T-helper 17 cell (primary cell): ENCODE measurements at places on chromosomes 12 and 14.

- DNase-seq = no peak
These were observed 27.8 kb downstream of the TOGARAM1 start for GRCh38 chr14:44989497-44990440.

DNA sequence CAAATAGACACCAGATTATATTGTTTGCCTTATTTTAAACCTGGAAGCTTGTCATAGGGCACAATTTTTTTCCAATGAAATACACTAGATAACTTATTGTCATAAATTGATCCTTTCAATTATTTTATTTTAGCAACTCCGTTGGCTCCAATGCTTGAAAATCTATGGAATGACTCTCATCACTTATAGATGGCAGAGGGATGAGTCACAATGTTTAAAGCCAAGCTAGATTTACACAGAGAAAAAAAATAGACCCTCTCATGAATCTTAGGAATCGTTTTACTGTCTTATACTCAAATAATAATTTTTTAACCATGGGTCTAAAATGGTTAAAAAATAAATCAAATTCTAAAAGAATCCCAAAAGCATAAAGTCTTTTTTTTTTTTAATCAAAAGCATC, 1276.6 kb upstream of the FLRT2 start:
- DNase-seq = no peak

DNA sequence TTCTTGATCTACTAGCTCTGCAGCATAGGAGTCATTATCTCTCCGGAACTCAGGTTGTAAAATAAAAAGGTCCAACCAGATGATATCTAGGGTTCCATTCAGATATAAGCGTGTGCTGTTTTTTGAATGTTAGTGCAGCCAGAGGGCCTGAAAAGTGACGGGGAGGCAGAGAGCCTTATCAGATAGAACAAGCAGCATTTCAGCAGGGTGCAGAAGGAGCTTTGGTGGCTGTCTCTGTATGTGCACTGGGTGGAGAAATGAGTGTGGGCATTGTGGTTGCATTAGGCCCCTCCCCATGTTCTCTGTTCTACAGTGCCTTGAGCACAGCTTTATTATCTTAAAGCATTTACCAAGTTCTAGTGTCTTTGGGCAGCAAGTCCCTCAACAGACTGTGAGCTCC, 275.1 kb downstream of the NRXN3 start:
- no peak for DNase-seq

DNA sequence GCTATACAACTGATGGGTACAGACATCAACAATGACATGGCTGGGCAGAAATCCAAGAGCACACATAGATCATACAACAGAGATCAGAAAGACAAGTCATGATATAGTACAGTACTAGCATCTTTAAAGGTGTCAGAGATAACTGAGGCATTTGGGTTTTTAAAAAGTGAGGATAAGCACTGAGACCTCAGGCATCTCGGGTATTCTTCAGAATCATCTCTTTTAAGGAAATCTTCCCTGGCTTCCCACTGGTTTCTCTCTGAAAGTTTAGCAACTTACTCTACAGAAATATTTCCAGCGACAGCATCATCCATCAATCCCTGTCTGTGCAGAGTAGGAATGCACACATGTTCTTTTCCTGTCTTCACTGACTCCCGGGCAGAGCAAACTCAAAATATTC, 93.2 kb upstream of the PARP11 start:
- no peak for DNase-seq

DNA sequence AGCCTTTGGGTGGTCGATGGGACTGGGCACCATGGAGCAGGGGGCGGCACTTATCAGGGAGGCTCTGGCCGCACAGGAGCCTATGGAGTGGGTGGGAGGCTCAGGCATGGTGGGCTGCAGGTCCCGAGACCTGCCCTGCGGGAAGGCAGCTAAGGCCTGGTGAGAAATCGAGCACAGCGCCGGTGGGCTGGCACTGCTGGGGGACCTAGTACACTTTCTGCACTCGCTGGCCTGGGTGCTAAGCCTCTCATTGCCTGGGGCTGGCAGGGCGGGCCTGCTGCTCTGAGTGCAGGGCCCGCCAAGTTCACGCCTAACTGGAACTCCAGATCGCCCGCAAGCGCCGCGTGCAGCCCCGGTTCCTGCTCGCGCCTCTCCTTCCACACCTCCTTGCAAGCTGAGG, 33.1 kb upstream of the SLCO1B3 start:
- DNase-seq = no peak

DNA sequence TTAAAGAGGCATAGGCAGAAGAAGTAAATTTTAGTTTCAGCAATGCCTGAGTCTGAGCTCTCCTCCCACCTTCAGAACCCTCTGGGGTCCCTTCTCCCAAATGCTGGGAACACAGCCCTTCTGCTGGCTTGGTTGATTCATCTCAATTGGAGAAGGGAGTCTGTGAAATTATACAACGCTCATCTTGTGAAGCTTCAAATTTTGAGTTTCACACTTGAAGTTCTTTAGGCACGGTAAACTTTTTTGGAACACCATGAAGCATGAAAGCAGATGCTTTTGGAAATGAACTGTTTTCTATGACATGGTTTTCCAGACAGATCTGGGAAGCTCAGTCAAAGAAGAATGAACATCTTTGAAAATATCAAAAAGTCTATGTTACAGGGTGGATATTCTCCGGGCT, 69.9 kb downstream of the TBK1 start:
- no peak for DNase-seq

DNA sequence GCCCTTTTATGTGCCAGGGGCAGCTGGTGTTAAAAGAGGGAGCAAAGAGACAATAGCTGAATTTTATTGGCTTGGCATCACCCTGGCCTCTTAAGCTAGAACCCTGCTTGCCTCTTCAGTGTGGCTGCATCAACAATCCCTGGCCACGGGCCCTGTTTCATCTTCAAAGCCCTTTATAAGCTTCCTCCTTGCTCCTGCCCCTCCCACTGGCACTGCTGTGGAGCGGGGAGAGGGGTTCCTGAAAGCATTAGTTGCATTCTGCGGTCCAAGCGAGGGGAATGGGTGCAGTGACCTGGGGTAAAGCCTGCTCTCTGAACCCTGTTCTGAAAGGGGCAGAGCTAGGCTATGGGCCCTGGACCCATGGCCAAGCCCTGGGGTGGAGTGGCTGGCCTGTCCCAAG, 220 bp upstream of the KRT83 start:
- no peak for DNase-seq

DNA sequence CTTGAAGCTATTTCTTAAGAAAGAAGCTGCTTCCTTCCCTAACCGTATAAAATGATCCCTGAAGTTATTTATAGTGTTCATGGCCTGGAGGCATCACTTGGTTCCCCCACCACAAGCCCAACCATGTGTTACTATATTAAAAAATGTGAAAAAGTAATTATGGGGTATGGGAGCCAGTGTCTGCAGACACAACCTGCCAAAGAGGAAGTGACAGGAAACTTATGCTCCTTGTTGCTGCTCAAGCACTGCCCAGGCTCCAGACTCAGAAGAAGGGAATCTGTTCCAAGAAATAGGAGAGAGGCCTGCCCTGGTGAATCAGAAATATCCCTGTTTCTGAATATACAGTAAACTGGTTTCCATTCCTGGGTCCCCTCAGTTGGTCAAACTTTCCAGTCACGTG, 217.2 kb upstream of the BMP4 start:
- DNase-seq = no peak

GRCh38 chr14:106508216-106508615, 981.8 kb downstream of the TMEM121 start:
- DNase-seq = no peak

DNA sequence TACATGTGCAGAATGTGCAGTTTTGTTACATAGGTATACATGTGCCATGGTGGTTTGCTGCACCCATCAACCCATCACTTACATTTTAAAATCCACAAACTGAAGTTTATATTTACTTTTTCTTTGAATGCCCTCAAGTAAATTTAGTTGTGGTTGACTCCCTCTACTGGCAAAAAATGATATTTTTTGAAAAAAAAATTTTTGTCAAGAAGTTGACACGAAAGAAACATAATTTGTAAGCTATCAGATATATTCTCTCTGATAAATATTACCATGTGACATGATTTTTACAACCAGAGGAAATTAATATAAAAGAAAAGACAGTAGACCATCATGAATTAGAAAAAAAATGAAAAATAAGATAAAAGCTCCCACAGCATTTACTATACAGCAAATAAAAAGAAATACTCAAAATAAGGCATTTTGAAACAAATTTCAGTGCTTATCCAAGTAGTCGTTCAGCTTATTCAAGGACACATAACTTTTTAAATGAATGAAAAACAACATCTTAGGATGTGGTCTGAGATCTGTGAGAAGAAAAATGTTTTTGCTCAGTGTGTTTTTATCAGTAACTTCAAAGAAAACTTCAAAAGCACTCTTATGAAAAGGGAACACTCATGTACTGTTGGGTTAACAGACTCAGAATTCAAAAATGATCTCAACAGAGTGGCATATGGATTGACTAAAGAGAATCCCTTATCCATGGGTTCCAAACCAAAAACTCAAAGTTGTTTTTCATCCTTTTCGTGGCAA, 30.0 kb upstream of the GRIP1 start:
- no peak for DNase-seq
